ENCODE measurements at places on chromosomes 16 and 17. TPM values are rescaled to one million over a fixed set of nuclear protein-coding genes. Genes with fewer than 3 reads are reported as not detected.

DNA sequence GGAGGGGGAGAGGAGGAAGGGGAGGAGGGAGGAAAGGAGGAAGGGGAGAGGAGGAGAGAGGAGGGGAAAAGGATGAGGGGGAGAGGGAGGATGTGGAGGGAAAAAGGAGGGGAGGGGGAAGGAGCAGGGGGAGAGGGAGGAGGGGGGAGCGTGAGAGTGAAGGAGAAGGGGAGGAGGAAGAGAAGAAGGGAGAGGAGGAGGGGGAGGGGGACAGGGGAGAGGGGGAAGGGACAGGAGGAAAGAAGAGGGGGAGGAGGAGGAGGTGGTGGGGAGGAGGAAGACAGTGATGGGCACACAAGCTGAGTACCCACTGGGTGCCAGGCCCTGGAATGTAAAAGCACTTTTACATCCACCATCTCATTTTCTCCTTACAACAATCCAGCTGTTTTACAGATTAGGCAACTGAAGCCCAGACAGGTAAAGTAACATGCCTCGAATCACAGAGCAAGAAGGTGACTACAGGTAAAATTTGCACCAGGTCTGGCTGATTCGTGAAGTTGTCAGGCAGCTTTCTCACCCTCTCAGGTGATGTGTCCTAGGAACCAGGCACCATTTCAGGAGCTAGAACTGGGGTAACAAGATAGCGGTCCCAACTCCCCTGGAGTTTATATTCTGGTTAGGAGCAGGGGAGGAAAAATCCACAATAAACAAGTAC is 10.0 kb upstream of the LITAF start:
- DNase-seq = no peak

DNA sequence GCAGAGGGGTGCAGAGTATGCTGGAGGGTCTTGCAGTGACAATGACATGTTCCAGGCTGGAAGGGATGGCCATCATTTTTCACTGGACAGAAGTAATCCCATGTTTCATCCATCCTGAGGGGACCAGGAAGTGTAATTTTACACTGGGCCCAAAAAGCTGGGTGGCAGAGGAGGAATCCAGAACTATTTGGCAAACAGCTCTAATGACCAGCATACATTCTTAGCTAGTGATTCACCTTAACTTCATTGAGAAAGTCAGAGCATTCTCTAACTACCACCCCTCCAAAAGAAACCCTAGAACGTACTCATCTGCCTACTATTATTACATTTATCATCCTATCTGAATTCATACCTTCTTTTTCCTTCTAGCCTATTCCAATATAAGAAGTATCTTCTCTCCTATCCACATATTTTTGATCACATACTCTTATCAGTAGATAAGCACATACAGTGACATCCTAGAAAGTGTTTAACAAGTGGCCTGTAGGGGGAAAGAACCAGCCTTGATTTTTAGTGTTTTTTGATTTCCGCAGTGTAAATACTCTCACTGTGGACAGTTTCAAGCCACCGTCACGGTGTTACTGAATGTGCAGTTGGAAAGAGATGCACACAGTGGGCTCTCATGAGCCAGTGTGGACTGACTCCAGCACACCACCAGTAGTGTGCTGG is 118.1 kb downstream of the FTO start:
- peak; percentile 79 for DNase-seq

DNA sequence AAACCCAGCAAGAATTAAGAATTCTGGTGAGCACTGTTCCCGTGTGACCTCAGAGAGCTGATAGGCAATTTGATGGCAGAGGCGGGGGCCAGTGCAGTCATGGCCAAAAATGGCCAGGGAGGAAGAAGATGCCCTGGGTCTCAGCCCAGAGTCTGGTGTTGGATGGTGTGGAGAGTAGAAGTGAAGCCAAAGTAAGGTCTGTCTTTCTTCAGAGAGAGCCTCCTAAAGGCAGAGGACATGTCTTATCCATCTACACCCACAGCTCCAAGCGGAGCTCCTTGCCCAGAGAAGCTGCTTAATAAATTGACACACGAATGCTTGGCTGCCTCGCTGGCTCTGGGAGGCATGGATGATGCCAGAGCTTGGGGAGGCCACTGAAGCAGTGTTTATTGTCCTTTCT is 19.7 kb upstream of the ZNF652 start:
- no peak for DNase-seq

- no peak for DNase-seq
Measured at GRCh38 chr17:57751348-57751971, 6.4 kb upstream of the CCDC182 start.

- DNase-seq = peak; percentile 98
Measured at GRCh38 chr16:77308163-77308561, 109.0 kb downstream of the SYCE1L start.

DNA sequence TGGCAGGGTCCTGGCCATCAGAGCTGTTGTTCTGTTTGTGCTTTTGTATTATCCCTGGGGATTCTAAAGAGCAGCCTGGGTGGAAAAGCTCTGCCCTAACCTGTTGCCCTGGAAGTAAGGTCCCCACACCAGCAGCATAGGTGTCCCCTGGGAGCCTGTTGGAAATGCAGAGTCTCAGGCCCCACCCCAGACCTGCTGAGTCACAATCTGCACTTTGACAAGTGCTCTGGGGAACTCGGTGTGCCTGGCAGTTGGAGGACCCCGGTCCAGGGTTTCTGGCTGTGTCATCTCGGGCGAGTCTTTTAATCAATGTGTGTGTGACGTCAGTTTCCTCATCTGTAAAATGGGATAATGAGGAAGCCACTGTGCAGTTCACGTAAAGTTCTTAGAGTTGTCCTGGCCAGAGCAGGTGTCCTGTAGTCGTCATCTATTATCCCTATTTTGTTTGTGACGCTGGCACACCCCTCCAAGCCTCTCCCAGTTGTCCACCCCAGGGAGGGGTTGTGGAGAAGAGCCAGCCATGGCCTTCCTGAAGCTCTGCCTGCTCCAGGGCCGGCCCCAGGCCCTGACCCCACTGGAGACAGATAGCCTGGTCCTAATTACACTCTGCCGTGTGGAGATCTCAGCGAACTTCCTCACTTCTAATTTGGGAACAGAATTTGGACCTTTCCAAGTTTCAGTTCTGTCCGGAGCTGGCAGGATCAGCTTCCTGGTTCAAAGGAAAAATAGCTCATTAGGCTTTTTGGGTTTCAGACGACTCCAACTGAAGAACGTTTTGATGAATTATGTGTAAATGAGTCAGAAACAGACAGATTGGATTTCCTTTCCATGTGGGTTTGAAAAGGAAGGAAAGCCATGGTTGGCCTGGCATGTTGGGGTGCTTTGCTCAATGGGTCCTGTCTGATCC is 295.7 kb upstream of the FOXF1 start:
- DNase-seq = no peak

- DNase-seq = no peak
Measured at GRCh38 chr16:68035227-68035626, 12.1 kb downstream of the DUS2 start.

DNA sequence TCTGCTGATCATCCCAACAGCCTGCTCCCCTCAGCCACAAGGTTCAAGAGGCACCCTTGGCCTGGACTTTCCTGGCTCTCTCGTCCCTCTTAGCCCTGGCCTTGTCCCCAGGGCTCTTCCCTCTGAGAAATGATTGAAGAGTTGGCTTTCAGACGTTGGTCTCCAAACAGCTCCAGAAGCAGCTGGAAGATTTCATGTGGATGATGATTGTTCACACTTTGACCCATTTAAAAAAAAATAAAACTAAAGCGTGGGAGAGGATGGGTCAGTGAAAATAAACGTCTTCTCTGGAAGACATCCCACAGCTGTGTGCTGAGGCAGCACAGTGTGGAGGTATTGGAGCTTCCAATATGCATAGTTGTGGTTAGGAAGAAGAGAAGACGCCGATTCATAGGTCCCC is 54.7 kb upstream of the CDH11 start:
- DNase-seq = no peak

GRCh38 chr16:73432850-73433730 is 385.2 kb upstream of the ZFHX3 start:
- no peak for DNase-seq

GRCh38 chr16:4701791-4702465 is 8.6 kb downstream of the NUDT16L1 start:
- no peak for DNase-seq

KIFC3 gene
- 68.5 TPM for total RNA-seq

DNA sequence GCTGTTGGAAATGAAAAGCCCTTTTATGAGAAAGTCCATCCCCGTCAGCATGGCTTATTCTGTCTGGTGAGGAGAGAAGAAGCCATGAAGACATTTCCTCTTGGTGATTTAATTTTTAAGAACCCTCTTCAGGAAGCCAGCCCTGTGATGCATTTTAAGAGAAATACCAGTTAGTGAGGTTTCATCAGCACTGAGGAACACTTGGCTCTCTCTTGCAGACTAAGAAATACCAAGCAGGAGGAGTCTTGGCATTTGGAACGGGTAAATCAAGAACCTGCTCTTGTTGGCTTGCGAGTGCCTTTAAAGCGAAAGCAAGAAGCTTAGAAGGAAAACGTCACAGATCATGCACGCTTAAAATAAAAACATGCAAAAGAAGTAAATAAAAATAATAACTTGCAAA is 17.5 kb downstream of the RAB11FIP3 start:
- DNase-seq = no peak

Measured in foreskin keratinocyte (primary cell).